ENCODE measurements at places on chromosomes 1 and 21.

GRCh38 chr1:214446772-214447556 lies 104.4 kb downstream of the PTPN14 start:
- H3K27ac ChIP-seq = peak overlapping the region; percentile 81
- DNase-seq = peak; percentile 93
- no peaks in the 10 kb centered on the region for H3K27me3 ChIP-seq

- no peak for DNase-seq
- H3K4me3 ChIP-seq = no peak overlapping the region
- H3K27ac ChIP-seq = no peak overlapping the region
- no peaks in the 10 kb centered on the region for H3K36me3 ChIP-seq
- H3K27me3 ChIP-seq = no peaks in the 10 kb centered on the region
Measured at GRCh38 chr1:72557446-72558049, 275.2 kb upstream of the NEGR1 start.

DNA sequence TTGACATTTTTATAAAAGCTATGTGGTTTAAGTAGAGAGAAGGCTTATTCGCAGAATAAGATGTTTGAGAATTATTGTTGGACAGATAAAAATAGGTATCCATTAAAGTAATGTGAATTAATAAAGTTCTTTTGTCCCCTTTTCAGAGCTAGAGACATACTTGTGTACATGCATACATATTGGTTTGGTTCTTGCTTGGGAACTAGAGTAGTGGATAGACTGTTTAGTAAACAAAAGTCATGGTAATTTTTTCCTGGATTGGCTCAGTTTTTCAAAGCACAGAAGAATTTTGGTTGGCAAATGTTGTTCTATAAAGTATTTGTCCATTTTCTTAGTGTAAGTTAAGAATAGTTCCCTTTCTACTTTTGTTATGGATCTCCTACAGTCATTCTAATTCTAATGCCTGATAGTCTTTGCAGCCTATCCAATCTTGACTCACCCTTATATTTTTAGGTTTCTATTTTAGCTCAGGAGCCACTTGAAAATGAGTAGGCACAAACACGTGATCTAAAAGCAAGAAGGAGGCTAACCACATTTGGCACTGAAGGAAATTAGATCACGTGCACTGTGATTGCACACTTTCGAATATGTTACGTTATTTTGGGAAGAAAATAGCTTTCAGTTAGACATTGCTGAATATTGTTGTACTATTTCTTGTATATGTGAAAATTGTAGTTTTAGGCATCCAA lies 47.0 kb downstream of the RABGAP1L start:
- H3K4me3 ChIP-seq = no peak overlapping the region
- H3K4me1 ChIP-seq = peaks cover 21% of the 10 kb centered on the region
- no peaks in the 10 kb centered on the region for H3K27me3 ChIP-seq
- no peak for DNase-seq
- no peaks in the 10 kb centered on the region for H3K36me3 ChIP-seq

DNA sequence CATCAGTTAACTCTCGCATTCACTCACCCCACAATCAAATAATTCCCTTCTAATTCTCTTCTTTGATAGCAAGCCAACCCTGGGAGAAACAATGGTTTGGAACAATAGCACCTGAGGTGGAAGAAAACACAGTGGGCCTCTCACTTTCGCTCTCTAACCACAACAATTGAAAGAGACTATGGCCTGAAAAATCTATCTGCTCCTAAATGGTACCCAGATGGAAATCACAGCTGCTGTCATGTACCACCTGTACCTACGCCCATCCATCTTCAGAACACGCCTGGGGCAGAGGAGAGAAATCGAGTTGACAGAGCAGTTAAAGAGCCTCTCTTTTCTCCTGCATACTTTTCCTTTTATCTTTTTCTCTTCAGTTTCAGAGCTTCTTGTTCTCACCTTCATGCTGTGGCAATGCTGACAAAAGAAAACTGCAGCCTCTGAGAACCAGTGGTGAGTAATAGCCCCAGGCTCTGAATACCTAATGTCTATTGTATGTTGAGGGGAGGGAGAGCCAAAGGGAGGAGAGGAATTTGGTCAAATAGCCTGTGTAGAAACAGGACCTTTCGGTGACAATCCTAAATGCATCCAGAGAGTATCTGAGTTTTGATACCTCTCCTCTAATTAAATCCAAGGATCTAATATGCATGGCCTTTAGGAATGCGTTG lies 57.7 kb downstream of the ZC3H11B start:
- H3K27me3 ChIP-seq = no peaks in the 10 kb centered on the region
- H3K4me3 ChIP-seq = no peak overlapping the region
- no peaks in the 10 kb centered on the region for H3K4me1 ChIP-seq

GRCh38 chr1:34404804-34405203 lies 228.1 kb downstream of the C1orf94 start:
- H3K4me1 ChIP-seq = no peaks in the 10 kb centered on the region
- H3K36me3 ChIP-seq = no peaks in the 10 kb centered on the region
- H3K27me3 ChIP-seq = peaks cover 15% of the 10 kb centered on the region
- DNase-seq = no peak
- no peak overlapping the region for H3K27ac ChIP-seq
- H3K4me3 ChIP-seq = no peak overlapping the region

DNA sequence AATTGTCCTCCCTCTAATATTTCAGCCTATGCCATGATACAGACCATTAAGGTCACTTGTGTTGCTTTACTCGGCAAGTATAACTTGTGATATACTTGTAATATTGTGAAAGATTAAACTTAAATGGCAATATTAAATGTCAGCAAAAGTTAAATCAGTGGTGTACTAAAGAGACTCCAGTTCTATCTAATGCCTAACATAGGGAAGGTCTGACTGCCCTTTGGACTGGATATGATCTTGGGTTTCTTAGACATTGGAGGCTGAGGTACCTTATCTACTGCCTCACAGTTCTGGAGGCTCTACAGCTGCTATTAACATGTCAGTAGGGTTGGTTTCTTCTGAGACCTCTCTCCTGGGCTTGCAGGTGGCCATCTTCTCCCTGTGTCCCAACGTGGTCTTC lies 89.9 kb downstream of the MT1HL1 start:
- H3K4me3 ChIP-seq = no peak overlapping the region
- H3K4me1 ChIP-seq = no peaks in the 10 kb centered on the region
- DNase-seq = no peak
- no peaks in the 10 kb centered on the region for H3K27me3 ChIP-seq

- no peaks in the 10 kb centered on the region for H3K27me3 ChIP-seq
- peaks cover 3% of the 10 kb centered on the region for H3K4me1 ChIP-seq
Measured at GRCh38 chr1:201925301-201925567, 21.1 kb downstream of the LMOD1 start.

DNA sequence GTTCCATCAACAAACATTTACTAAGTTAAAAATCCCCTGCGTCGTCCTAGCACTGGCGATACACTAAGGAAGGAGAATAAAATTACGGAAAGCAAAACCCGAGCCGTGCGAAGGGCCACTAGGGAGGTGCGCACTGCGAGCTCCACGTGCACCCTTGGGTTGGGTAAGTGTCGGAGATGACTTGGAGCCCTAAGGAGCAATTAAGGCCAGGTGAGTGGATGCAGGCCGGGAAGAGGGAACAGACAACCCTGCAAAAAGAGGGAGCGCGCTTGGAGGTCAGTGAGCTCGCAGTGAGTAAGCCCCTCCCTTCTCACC lies 704 bp downstream of the WDR4 start:
- H3K36me3 ChIP-seq = peaks cover 32% of the 10 kb centered on the region
- peaks cover 10% of the 10 kb centered on the region for H3K4me1 ChIP-seq
- no peak for DNase-seq
- no peaks in the 10 kb centered on the region for H3K27me3 ChIP-seq
- H3K27ac ChIP-seq = peak overlapping the region; percentile 82

DNA sequence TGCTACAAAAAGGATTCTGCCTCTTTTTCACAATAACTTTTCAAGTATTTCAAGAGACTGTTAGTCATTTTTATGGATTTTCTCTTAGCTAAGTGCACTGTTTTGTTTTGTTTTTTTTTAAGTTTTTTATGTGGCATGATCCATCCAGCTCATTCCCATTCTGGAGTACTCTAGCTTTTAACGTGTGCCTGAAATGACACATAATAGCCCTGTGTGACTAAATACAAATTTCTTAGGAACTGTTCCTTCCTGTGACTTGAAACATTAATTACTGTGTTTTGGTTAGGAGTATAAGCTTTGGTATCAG lies 143.9 kb downstream of the HS2ST1 start:
- H3K27ac ChIP-seq = no peak overlapping the region
- H3K4me3 ChIP-seq = no peak overlapping the region
- no peaks in the 10 kb centered on the region for H3K27me3 ChIP-seq
- H3K4me1 ChIP-seq = no peaks in the 10 kb centered on the region

DNA sequence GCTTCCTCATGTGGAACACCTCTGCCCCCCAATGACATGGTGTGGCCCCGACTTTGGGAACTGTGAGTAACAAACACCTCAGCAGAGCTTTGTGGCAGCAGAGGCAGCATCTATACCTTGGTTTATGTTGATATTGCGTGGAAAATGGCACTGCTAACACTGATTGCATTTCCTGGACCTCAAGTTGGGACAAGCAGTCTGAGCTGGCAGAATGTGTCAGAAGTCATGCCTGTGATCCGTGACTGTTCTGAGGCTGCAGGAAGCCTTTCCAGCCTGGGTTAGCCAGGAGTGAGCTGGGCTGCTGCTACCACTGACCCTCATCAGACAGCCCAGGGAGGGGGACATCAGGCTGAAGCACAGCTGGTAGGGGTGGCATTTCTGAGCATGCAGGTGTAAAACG lies 268.5 kb downstream of the KCNJ6 start:
- no peak for DNase-seq
- H3K27ac ChIP-seq = no peak overlapping the region
- H3K27me3 ChIP-seq = peaks cover 21% of the 10 kb centered on the region

GRCh38 chr1:204721373-204722055 lies 36.0 kb upstream of the LRRN2 start:
- no peaks in the 10 kb centered on the region for H3K27me3 ChIP-seq
- no peaks in the 10 kb centered on the region for H3K4me1 ChIP-seq
- H3K36me3 ChIP-seq = no peaks in the 10 kb centered on the region
- DNase-seq = no peak
- no peak overlapping the region for H3K4me3 ChIP-seq

GRCh38 chr1:53069663-53070327 lies 7.8 kb downstream of the PODN start:
- no peaks in the 10 kb centered on the region for H3K27me3 ChIP-seq
- no peak for DNase-seq
- no peak overlapping the region for H3K4me3 ChIP-seq
- no peak overlapping the region for H3K27ac ChIP-seq

DNA sequence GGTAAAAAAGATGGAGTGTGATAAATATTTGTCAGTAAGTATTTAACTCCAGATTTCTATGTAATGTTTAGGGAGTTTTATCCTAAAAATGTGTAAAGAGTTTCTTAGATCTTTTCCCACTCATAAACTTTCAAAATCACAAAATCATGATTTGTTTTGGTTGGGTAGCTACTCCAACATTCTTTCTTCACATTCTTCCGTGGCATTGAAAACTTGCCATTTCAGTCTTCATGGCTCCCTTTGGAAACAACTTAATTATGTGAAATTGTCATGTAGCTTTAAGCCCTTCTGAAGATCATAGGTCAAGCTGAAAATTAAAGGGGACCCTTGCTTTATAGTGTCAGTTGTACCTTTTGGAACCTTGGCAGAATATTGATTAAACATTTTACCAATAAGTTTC lies 73.2 kb downstream of the ADGRL2 start:
- H3K4me1 ChIP-seq = no peaks in the 10 kb centered on the region
- no peak for DNase-seq
- H3K36me3 ChIP-seq = no peaks in the 10 kb centered on the region
- no peak overlapping the region for H3K4me3 ChIP-seq
- H3K27ac ChIP-seq = no peak overlapping the region

GRCh38 chr1:159891275-159892157 lies 8.4 kb downstream of the CFAP45 start:
- no peak overlapping the region for H3K27ac ChIP-seq
- H3K4me3 ChIP-seq = no peak overlapping the region
- H3K27me3 ChIP-seq = no peaks in the 10 kb centered on the region

DNA sequence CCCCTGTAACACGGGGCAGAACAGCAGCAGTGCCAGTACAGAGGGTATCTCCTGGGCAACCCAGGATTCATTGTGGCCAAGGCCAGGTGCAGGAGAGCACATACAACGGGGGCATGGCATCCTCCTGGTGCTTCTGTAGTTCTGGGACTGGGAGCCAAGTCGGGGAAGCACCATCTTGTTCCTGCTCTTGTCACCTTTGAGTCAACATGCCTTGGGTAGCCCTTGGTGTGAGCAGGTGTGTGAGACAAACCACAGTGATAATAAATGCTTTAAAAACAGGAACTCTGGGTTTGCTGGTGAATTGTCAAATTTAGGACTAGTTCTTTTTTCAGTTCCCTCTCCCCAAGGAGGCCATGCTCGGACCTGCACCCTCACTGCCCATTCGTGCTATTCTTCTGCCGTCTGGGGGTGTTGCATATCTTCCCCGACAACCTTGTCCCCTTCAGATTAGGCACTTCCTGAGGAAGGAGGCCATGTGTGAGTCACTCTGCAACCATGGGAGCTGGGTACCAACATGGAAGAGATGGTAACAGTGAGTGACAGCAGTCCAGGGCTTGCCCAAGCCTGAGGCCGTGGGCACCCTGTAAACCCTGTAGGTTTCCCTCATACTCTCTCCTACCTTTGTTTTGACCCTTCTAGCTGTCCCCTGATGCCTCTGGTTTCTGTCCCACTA lies 150.2 kb downstream of the GRIK3 start:
- H3K4me3 ChIP-seq = no peak overlapping the region
- DNase-seq = no peak
- H3K27ac ChIP-seq = no peak overlapping the region

DNA sequence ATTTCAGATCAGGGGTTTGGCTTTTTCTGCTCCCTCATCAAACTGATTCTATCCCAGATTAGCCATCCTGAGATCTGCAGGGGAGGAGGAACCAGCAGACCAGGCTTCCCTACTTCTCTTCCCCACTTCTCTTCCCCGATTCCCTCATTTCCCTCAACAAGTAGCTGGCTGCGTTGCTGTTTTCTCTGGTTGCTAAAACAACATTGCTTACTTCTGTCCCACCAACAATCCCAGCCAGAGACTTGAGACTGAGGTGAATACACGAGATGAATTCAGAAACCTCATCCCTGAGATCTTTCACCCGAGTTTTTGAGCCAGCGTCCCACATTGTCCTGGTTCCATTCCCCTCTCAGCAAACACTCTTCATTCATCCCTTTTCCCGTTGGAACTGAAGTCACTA lies 22.4 kb downstream of the DYRK3 start:
- H3K4me1 ChIP-seq = no peaks in the 10 kb centered on the region
- no peak overlapping the region for H3K4me3 ChIP-seq
- H3K27ac ChIP-seq = no peak overlapping the region
- no peaks in the 10 kb centered on the region for H3K36me3 ChIP-seq
- H3K27me3 ChIP-seq = peaks cover 7% of the 10 kb centered on the region

DNA sequence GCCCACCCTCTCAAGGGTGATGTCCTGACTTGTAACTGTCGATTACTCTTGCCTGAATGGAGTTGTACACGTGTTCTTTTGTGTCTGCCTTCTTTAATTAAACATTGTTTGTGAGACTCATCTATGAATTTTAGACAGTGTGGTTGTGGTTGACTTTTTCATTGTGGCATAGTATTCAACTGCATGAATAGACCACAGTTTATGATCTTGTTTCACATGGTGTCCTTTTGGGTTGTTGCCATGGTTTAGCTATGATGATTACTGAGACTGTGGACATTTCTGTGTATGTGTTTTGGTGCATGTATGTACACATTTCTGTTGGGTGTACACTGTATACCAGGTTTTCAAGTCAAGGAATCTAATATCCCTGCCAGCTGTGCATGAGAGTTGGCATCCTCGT lies 30.1 kb downstream of the PRMT2 start:
- H3K4me1 ChIP-seq = peaks cover 4% of the 10 kb centered on the region
- no peak overlapping the region for H3K27ac ChIP-seq
- H3K36me3 ChIP-seq = no peaks in the 10 kb centered on the region
- H3K4me3 ChIP-seq = no peak overlapping the region
- H3K27me3 ChIP-seq = no peaks in the 10 kb centered on the region

- no peaks in the 10 kb centered on the region for H3K4me1 ChIP-seq
- H3K27ac ChIP-seq = no peak overlapping the region
- no peak for DNase-seq
- H3K4me3 ChIP-seq = no peak overlapping the region
- H3K27me3 ChIP-seq = no peaks in the 10 kb centered on the region
Measured at GRCh38 chr1:208868554-208868953, 624.4 kb upstream of the PLXNA2 start.
